Activated CD4-positive, CD25-positive, alpha-beta regulatory T cell treated with anti-CD3 and anti-CD28 coated beads, Interleukin-2, amount 50 U/mL, for 72 hours (primary cell): ENCODE measurements at places on chromosomes 6 and 20.

- no peak for DNase-seq
Measured at GRCh38 chr20:6029538-6029937, 24.3 kb downstream of the LRRN4 start.

GRCh38 chr6:15526212-15526701 is 136.6 kb downstream of the DTNBP1 start:
- DNase-seq, result no peak

DNA sequence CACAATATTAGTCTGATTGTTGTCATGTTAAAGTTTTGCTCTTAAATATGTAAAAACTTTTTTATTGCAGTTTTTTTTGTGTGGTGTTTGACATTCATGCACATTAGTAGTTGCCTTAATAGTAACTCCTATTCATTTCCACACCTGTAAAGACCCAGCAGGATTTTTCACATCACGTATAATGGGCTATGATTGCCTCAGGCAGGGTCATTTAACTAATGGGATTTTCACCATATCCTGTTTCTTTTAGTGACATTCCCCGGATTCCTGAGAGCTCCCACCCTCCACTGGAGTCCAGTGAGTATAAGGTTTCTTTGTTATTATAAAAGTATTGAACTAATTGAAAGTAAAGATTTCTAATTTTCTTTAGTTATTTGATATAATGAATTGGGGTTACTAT is 359.2 kb downstream of the RIMS1 start:
- DNase-seq, result no peak

GRCh38 chr6:142906945-142907470 is 38.0 kb downstream of the HIVEP2 start:
- DNase-seq, result no peak

- DNase-seq, result no peak
Measured at GRCh38 chr20:2816583-2817340, 598 bp downstream of the TMEM239 start.

DNA sequence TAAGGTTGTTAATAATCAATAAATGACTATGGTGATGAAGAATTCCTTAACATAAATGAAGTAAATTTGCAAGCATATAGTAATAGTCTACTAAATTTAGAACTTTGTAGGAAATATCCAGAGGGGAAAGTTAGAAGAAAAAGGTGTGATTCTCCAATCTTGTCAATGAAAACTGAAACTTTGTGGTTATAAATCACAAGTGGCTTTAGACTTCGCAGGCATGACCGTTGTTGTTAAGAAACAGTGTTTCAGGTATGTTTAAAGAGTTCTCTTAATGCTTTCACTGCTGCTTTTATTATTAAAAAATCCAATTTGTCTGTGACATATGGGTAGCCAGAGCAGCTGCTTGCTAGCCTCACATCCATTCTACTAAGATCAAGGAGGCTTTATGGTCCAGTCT is 475.6 kb upstream of the ADGRB3 start:
- DNase-seq, result no peak

DNA sequence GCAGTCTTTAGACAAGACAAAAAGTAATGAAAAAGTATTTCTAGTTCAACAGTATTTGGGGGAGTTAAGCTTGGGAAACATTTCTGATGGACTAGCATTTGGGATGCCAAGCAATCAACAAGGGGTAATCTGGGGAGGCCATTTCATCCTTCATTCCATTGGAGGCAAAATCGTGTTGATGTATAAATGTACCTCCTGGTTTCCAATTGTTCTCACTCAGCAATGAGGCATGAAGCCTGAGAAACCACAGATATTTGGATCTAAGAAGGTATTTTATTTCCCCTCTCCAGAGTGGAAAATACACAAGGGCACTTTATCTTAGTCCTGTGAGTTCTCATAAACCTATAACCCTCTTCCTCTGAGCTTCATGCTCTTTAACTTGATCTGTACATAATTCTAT is 68.2 kb downstream of the TBX18 start:
- DNase-seq, result no peak

- DNase-seq, result no peak
Measured at GRCh38 chr20:14951105-14951504, 613.7 kb upstream of the FLRT3 start.

DNA sequence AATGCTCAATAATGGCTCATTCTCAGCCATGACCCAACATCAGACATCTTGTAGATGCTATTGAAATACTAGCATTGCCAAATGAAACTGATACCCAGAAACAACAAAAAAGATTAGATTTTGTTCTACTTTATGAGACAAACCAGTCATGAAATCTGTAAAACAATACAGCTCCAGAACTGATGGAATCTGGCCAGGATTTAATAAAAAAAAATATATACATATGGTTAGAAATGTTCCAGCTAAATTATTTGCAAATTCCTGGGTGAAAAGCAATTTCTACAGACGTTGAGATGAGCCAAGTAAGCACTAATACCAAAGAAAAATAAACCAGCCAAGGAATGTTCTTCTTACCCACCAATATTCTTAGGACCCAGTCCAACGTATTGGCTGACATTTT is 201.3 kb downstream of the EPHA7 start:
- DNase-seq, result no peak

DNA sequence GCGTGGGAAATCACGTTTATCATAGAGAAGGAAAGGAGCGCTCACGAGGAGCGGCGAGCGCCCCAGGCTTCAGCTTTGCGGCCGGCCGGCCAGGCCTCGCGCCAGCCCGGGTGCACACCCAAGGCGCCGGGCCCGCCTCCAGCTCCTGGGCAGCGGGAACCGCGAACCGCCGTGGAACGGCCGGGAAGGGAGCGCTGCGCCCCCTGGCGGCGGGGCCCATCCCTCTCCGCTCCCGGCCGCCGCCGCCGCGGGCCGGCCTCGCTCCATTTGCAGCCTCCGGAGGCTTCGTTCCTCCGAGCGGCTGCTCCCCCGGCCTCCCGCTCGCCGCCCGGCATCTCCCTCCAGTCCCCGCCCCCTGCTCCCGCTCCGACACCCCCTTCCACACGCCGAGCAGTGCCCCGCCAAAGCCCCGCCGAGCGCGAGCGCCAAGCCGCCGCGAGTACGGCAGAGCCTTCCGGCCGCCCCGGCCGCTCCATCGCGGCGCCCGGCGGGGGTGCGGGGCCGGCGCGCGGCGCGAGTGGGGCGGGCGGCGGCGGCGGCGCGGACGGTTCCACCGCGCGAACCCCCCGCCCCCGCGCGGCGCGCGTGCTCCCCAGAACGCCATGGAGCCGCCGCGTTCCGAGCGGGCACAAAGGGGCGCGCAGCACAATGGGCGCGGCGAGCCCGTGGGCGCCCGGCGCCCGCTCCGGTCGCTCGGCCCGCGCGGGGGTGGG is 946 bp downstream of the BEND3 start:
- peak; percentile 83 for DNase-seq

- DNase-seq, result peak; percentile 77
Measured at GRCh38 chr6:27893836-27894807, 18.1 kb downstream of the OR2B2 start.

GRCh38 chr6:132174919-132175318 is 223.7 kb upstream of the CCN2 start:
- DNase-seq, result no peak

GRCh38 chr6:52495922-52496321 is 75.8 kb downstream of the EFHC1 start:
- DNase-seq, result no peak

DNA sequence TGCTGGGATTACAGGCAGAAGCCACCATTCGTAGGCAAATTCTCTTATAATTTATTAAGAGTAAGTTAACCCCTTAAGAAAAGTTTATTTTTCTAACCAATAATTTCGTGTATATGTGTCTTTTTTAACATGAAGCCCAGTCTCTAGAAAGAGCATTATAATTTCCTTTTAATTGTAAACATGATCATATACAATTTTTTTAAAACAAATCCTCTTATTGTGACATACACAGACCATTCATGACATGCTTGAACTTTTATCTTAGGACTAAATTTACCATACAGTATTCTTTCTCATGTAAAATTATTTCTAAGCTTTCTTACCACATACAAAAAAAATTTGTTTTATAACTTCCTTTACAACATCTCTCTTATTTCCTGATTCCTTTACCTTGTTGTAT is 6.7 kb downstream of the ACOT13 start:
- no peak for DNase-seq

DNA sequence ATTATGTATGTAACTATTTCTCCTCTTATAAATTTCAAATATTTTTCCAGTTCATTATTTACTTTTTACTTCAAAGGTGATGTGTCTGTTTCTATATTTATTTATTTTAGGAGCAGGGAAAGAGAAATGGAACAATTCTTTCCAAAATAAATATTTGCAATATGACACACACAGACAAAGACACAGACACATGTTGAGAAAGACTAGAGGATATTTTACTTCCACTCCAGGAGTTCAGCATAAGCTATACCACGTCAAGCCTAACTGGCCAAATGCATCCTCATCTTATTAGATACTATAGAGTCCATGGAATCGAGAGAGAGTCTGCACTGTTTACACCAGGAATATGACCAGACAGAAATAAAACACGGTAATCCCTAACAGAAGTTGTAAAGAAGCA is 13.3 kb downstream of the RALGAPA2 start:
- DNase-seq, result no peak

GRCh38 chr6:5112066-5112799 is 27.1 kb downstream of the PPP1R3G start:
- DNase-seq, result no peak

- DNase-seq, result no peak
Measured at GRCh38 chr20:6599876-6600735, 167.4 kb upstream of the BMP2 start.

- no peak for DNase-seq
Measured at GRCh38 chr20:34337544-34337943, 25.5 kb upstream of the ITCH start.

GRCh38 chr6:133631421-133631820 is 257.5 kb upstream of the TCF21 start:
- DNase-seq, result no peak

GRCh38 chr6:109979033-109979921 is 1.2 kb downstream of the GPR6 start:
- no peak for DNase-seq

DNA sequence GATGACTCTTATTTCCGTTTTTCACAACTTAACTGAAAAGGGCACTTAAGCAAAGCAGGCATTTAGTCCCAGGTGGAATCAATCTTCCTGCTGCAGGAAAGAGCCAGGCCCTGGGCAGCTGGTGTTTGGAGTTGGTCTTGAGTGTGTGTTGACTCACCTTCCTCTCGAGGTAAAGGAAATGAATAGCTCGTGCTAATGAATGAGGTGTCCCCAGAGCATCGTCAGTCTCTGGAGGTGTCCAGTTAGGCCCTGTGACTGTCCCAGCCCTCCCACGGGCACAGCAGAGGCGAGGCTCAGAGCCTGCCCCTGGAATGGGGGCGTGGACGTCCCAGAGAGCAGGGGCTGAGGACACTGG is 277.7 kb downstream of the NRN1 start:
- DNase-seq, result no peak

- DNase-seq, result no peak
Measured at GRCh38 chr20:2955257-2955970, 82.1 kb downstream of the PTPRA start.

GRCh38 chr6:14079971-14080370 is 37.6 kb upstream of the CD83 start:
- DNase-seq, result no peak

- no peak for DNase-seq
Measured at GRCh38 chr6:136501514-136501913, 48.7 kb downstream of the MAP7 start.

- no peak for DNase-seq
Measured at GRCh38 chr6:30600451-30600961, 16.5 kb downstream of the PPP1R10 start.

GRCh38 chr20:19750907-19751636 is 7.0 kb upstream of the RIN2 start:
- DNase-seq, result no peak

DNA sequence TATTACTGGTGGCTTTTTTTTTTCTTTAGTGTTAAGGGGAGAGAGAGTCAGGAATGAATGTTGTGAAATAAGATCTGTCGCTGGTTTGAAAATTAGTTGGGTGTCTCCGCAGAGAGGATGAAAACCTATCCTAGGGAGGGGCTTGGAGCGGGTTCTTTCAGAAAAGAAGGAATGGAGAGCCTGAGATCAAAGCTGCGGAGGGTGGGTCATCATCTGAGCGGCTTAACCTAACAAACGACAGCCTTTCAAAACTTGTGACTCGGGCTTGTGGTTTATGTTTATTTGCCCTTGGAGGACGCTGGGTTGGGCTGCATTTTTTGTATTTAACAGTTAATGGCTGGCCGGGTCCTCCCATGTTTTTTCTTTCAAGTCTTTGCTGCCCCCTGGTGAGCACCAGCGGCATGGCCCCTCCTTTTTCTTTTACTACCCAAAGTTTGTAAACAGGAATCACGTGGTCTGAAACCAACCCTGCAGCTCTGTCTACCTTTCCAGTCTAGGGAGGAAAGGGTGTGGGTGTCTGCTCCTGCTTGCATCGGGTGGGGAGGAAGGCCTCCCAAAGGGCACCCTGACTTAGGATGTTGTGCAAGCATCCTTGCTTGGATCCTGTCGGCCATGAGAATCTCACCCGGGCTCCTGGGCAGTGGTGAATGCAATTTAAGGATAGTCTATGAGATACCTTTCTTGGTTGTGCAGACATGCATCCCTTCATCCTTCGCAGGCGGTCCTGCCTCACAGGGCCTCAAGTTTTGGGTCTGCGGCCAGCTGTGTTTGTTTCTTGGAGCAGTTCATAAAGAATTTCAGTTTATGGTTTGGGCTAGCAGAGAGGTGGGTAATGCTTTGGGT is 2.2 kb downstream of the PIM1 start:
- peak; percentile 88 for DNase-seq

DNA sequence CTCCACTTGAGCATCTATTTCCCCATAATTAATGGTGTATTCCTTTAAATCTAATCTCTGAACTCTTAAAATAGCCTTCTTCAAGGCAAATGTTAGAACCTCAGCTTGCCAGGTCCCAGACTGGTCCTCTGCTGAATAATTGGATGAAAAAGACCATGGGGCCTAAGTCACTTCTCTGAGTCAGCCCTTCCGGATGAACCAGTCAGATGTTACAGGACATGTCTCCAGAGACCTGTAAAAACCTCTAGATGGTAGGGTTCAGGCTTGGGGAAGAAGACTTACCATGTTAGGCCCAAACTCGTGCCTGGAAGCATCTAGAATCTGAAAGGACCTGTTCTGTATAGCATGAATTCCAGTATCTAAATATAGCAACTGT is 97.3 kb downstream of the CDKAL1 start:
- no peak for DNase-seq

GRCh38 chr20:5914859-5915258 is 35.5 kb downstream of the TRMT6 start:
- no peak for DNase-seq

GRCh38 chr20:48928832-48929725 is 7.6 kb downstream of the ARFGEF2 start:
- DNase-seq, result no peak

DNA sequence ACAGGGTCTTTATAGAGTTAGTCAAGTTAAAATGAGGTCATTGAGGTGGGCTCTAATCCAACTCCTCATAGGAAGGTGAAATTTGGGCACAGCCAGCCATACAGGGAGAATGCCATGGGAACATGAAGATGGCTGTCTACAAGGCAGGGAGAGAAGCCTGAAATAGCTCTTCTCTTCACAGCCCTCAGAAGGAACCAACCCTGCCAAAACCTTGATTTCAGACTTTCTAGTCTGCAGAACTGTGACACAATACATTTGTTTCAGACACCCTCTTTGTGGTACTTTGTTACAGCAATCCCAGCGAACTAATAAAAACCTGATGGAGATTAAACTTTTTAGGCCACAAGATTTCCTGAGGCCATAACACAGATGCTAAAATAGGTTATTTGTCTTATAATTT is 43.1 kb upstream of the HECA start:
- no peak for DNase-seq

GRCh38 chr6:27078734-27079357 is 168.7 kb upstream of the PRSS16 start:
- no peak for DNase-seq
